ENCODE measurements at places on chromosomes 16 and 17. TPM values are rescaled to one million over a fixed set of nuclear protein-coding genes. Genes with fewer than 3 reads are reported as not detected.

GCSH gene
- total RNA-seq = 12.9 TPM

CSHL1 gene
- not detected for total RNA-seq

NDRG4 gene
- 1.1 TPM for total RNA-seq

MYH3 gene
- 0.86 TPM for total RNA-seq

RNF43 gene
- total RNA-seq = not detected

BCL6B gene
- under 0.01 TPM for total RNA-seq

RCVRN gene
- total RNA-seq = not detected

LGALS9B gene
- total RNA-seq = not detected

NOD2 gene
- not detected for total RNA-seq

CBX2 gene
- 3.4 TPM for total RNA-seq

EFNB3 gene
- total RNA-seq = 1.5 TPM

ATP1B2 gene
- total RNA-seq = not detected

VMO1 gene
- total RNA-seq = 1.8 TPM

KRT33A gene
- not detected for total RNA-seq

DPEP2 gene
- not detected for total RNA-seq

CRISPLD2 gene
- 127 TPM for total RNA-seq

ZNF785 gene
- 10.0 TPM for total RNA-seq

PRSS27 gene
- 0.57 TPM for total RNA-seq

HIGD1B gene
- total RNA-seq = not detected

AGRP gene
- not detected for total RNA-seq

GP1BA gene
- total RNA-seq = under 0.01 TPM

CCL4L2 gene
- total RNA-seq = not detected

RND2 gene
- 0.88 TPM for total RNA-seq

KRT24 gene
- total RNA-seq = not detected

MYH8 gene
- not detected for total RNA-seq

TBX21 gene
- total RNA-seq = 0.29 TPM

KRT14 gene
- 1.0 TPM for total RNA-seq

MGAT5B gene
- total RNA-seq = 0.22 TPM

KRTAP9-8 gene
- total RNA-seq = not detected

CCL23 gene
- total RNA-seq = not detected

LDHD gene
- total RNA-seq = 1.5 TPM

CACNG4 gene
- total RNA-seq = not detected

PRSS22 gene
- not detected for total RNA-seq

NRN1L gene
- total RNA-seq = not detected

TMEM106A gene
- total RNA-seq = 11.7 TPM

ENO3 gene
- 5.3 TPM for total RNA-seq
